IMR-90 (cell line): ENCODE measurements at places on chromosomes 1 and 21.
A peak's percentile ranks its signal among the peaks of the same experiment; 100 is the strongest.

DNA sequence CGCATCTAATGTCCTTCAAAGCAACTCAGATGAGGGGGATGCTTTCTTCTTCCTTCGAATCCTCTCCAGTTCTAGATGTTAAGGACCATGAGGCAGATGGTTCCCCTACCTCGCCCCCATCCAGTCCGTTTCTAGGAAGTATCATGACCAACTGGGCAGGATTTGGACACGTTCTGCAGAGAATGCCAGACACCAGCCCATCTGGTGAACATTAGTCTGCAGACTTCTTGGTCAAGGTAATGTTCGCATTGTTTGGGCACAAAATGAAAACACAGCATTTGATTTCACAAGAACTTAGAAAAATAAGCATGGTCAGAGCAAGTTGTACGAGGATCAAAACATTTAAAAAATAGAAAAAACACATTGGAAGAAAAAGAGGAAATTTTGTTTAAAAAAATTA lies 25.4 kb upstream of the ADARB1 start:
- peak; percentile 35 for DNase-seq

- DNase-seq, result no peak
These were observed 2.7 kb downstream of the CELF3 start for GRCh38 chr1:151713874-151714273.

DNA sequence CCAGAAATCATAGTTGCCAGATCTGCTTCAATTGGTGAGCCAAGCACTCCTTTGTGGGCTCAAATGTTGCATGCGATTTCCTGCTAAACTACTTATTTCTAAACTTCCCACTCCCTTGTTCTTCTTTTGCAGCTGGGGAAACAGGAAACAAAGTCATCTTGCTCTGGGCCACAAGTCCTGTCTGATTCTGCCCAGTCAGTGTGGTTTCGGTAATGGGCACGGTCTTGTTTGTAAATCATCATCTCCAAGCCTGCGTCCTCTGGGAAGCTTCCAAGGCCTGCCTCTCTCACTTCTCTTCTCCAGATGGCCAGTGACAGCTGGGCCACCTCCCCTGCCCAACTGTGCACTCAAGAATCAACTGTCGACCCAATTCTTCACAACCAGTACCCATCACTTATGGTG lies 4.4 kb downstream of the S100A8 start:
- DNase-seq, result no peak

DNA sequence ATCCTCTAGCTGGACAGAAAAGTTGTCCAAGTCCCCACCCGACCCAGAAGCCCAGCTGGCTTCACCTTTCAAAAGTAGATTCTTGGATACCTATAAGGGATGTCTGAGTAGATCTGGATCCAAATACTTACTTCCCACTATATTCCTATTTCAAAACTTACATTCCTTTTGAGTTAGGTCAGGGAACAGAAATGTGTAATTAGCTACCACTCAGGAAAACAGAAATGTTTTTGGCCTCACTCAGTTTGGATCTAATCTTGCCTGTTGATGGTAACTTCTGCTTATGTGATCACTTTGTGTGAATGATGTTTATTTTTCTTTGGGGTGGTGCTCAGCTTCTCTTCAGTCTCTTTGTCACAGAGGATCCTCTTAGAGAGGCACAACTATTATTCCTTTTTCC lies 814.4 kb upstream of the RGS18 start:
- peak; percentile 82 for DNase-seq

GRCh38 chr1:107532318-107532717 lies 391.5 kb downstream of the NTNG1 start:
- DNase-seq, result no peak

DNA sequence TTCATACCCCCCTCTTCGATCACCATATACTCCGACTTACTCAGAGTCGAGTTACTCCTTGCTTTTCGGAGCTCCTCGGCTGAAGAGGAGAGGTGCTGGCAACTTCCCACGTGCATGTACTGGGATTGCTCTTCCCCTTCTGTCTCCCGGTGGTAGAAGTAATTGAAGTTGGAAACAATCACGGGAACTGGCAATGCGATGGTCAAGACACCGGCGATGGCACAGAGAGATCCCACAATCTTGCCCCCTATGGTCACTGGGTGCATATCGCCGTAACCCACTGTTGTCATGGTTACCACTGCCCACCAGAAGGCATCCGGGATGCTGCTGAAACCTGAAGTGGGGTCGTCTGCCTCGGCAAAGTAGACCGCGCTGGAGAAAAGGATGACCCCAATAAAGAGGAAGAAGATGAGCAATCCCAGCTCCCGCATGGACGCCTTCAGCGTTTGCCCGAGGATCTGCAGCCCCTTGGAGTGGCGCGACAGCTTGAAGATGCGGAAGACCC lies 1.5 kb downstream of the KCNA3 start:
- no peak for DNase-seq

GRCh38 chr1:53593758-53594380 lies 134.7 kb downstream of the DMRTB1 start:
- DNase-seq, result no peak

DNA sequence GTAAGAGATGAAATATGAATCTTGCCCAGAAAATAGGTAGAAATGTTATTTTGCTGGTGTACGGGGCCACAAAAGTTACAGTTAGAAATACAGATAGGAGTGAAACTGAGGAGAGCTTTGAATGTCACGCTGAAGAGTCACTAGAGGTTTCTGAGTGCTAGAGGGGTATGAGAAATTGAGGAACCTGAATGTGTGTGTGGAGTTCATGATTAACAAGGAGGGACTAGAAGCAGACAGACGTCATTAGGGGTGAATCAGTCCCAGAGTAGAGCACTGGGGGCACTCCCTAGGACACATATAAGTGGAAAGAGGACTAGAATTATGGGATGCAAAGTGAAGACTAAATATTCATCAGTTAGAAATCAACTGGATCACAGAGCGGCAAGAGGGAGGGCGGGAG lies 188.9 kb upstream of the MAP1LC3C start:
- DNase-seq, result no peak

DNA sequence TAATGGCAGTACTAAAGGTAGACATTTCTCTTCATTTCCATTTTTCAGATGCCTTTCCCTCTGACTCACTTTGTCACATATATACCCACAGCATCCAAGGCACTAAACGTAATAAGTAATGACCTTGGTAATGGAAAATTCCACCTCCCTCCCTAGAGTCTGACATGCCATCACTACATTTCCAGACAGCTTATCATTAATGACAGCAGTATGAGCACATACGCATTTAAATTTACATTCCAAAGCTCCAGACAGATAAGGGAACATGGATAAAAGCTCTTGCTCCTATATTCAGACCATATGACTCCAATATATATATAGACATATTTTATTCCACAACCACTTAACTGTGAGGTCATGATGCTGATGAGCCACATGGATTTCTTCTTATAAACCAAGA lies 191.7 kb upstream of the GORAB start:
- DNase-seq, result peak; percentile 39

- no peak for DNase-seq
These were observed 143.0 kb downstream of the ELAVL4 start for GRCh38 chr1:50251702-50252101.

GRCh38 chr1:6209661-6210580 lies 4.0 kb downstream of the RNF207 start:
- no peak for DNase-seq

DNA sequence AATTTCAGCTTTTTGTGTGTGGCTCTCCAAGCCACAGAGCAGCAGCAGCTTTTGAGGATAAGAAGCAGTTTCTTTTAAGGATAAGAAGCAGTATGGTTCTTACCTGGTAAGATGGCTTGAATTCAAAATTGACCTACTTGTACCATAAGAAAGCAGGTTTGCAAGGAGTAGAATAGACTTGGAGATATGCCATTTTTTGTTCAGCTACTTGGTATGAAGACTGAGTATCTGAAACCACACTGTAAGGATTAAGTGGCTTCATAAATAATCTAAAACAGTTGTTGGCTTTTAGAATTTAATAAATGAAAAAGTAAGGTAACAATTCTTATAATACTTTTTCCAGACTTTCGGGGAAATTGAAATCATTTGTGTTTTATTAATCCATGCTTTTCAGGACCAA lies 74.2 kb downstream of the ATF6 start:
- DNase-seq, result peak; percentile 62

GRCh38 chr1:226710501-226710900 lies 28.6 kb downstream of the ITPKB start:
- DNase-seq, result no peak

GRCh38 chr1:29210278-29211085 lies 20.3 kb downstream of the MECR start:
- no peak for DNase-seq

GRCh38 chr1:161480381-161481035 lies 24.7 kb upstream of the FCGR2A start:
- DNase-seq, result no peak

DNA sequence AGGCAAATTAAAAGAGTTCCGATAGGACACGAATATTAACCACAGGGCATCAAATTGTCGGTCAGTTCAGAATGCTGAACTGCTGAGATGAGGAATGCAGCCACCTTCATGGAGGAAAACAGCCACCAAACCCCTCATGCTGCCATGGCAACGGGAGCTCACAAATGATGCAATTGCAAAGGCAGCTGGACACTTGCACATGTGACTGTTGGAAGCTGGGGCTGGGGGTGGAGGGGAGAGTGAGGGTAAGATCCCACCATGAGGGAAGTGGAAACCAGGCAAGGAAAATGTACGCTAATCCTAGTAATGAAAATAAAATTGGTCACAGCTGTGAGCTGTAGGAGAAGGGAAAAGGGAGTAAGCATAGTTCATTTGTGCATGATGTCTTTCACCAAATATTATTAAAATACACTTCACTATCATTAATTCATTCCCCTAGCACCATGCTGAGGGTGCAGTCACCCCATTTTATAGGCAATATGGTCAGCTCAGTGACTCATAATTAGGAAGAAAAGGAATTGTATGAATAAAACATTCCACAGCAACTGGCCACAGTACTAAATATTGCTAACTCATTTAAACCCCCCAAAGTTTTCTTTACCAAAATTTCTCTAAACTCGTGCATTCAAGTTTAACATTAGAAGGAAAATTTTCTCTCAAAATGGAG lies 15.3 kb downstream of the BECN2 start:
- DNase-seq, result no peak

GRCh38 chr1:23644555-23644866 lies 47.1 kb upstream of the RPL11 start:
- DNase-seq, result no peak

DNA sequence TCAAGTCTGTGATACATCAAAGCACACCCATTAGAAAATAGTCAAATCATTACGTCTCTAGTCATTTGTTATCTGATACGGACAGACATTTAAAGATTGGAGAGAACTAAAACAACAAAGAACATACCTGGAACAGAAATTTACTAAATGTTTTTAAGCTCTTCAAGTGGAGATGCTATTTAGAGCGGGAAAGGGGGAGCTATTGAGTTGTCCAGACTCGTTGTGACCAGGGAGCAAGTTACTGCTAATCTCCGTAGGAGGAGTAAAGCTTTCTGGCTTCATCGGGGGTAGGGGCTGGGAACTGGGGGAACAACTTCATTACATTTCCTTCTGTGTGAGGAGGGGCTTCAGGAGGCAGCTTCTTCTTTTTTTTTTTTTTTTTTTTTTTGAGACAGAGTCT lies 129.7 kb downstream of the RNF220 start:
- no peak for DNase-seq

- DNase-seq, result no peak
These were observed 224.4 kb upstream of the COA6 start for GRCh38 chr1:234148816-234149215.

- DNase-seq, result peak; percentile 50
These were observed 30.7 kb upstream of the CD34 start for GRCh38 chr1:207941665-207942064.

GRCh38 chr21:39675590-39675989 lies 62.9 kb downstream of the B3GALT5 start:
- no peak for DNase-seq

DNA sequence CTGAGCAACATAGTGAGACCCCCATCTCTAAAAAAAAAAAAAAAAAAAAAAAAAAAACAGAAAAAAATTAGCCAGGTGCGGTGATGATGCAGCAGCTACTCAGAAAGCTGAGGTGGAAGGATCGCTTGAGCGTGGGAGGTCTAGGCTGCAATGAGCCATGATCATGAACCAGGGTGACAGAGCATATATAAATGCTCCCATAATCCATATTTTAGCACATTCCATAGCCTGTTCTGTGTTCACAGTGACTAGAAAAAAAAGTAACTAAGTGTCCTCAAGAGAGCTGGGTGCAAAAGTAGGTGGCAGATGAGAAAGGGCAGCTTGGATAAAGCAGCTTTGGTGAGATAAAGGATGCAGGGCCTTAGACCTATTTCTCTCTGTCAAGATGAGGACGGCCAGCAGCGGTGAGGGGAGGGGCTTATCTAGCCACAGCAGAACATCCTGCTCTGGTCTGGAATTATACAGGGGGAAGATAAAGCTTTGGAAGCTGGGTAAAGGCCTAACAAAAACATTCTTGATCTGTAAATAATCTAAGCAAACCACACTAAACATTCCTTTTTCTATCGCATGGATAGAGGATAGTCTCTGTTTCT lies 205.3 kb downstream of the DAB1 start:
- peak; percentile 12 for DNase-seq

GRCh38 chr1:17833661-17834501 lies 78.7 kb downstream of the ACTL8 start:
- no peak for DNase-seq

- DNase-seq, result no peak
These were observed 29.2 kb downstream of the OLFML3 start for GRCh38 chr1:114008480-114008941.

GRCh38 chr1:41860214-41860613 lies 58.5 kb downstream of the HIVEP3 start:
- DNase-seq, result no peak

DNA sequence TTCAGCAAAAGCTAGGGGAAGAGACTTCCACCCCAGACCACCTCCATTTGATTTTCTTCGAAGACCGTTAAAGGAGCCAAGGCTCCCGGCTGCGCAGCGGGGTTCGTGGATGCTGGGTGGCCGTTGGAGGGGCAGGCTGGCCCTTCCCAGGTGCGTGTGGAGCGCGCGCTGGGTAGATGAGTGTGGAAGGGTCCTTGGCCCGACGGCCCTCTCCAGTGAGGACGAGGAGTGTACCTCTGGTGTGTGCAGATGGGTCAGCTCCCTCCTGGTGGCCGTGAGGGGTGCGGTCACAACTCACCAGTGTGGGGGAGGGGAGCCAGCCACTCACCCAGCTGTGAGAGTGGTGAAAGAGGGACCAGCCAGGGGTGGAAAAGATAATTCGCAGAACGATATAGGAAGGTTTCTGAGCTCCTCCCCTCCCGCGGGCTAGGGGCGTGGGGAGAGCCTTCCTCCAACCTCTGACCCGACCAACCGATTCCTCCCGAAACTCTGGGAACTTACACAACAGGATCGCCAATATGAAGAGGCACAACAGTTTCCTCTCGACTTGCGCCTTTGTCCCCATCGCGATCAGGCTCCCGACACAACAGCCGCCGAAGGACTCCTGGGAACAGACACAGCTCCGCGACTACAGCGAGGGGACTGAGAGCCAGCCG lies at the start of gene F11R:
Gene F11R, minus strand, starts transcription at position 644 of the 656 bp plus-strand sequence. Its CDS starts 79 bp downstream, at position 565.
- DNase-seq, result no peak

DNA sequence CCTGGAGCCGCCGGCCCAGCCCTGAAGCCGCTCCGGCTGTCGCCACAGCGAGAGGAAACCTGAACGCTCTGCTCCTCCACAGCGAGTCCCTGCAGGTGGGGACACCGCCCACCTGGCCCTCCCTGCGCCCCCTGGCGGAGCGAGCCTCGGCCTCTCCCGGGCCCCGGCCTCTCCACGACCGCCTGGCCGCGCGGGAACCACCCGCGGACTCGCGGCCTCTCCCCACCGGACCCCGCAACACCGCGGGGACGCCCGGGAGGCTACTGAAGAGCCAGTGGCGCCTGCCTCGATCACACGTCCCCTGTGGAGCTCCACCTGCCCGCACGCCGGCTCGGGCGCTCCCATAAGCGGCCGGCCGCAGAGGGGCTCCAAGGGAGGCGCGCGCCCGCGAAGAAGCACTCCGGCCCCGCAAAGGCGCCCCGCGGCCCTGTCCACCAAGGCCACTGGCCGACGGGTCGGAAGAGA lies 109.6 kb downstream of the KCNN3 start:
- DNase-seq, result no peak
